Muscle of leg (tissue), 16 donors: ENCODE measurements at places on chromosomes 13 and 19. TPM values are rescaled to one million over a fixed set of nuclear protein-coding genes. Genes with fewer than 3 reads are reported as not detected.

MIA gene
- 3.3 TPM for total RNA-seq

HSH2D gene
- 0.13 TPM for total RNA-seq

LYPD4 gene
- total RNA-seq, result not detected

ARHGEF7 gene
- 52.3 TPM for total RNA-seq

DNA sequence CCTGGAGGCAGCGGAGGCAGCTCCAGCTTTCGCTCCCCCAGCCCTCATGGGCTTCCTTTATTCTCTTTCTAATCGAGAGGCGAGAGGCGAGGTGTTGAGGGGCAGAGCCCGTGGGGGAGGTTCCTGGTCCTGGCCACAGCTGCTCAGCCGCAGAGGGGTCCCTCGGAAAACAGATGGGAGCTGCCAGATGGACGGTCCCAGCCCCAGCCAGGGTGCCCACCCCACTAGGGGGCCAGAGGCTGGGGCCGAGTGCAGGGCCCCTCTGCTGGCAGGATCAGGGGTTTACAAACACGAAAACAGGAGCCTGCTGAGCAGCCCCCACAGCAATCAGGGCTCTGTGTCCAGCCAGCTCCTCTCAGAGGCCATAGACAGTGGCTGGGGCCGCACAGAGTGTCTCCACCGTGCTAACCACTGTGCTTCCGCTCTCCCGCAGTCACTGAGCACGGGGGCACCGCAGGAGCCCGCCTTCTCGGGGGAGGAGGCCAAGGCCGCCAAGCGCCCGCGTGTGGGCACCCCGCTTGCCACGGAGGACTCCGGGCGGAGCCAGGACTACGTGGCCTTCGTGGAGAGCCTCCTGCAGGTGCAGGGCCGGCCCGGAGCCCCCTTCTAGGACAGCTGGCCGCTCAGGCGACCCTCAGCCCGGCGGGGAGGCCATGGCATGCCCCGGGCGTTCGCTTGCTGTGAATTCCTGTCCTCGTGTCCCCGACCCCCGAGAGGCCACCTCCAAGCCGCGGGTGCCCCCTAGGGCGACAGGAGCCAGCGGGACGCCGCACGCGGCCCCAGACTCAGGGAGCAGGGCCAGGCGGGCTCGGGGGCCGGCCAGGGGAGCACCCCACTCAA is 182.2 kb downstream of the KDM4B start:
- peaks cover 33% of the 10 kb centered on the region for H3K4me1 ChIP-seq
- no peak overlapping the region for H3K4me3 ChIP-seq
- no peak overlapping the region for H3K27ac ChIP-seq
- H3K36me3 ChIP-seq, result peaks cover 32% of the 10 kb centered on the region
- H3K27me3 ChIP-seq, result no peaks in the 10 kb centered on the region
- DNase-seq, result no peak

GRCh38 chr19:19064098-19064722 is 416 bp downstream of the SLC25A42 start:
- peaks cover 59% of the 10 kb centered on the region for H3K4me1 ChIP-seq
- no peaks in the 10 kb centered on the region for H3K27me3 ChIP-seq
- H3K27ac ChIP-seq, result peak overlapping the region; percentile 51
- H3K36me3 ChIP-seq, result peaks cover 15% of the 10 kb centered on the region

DNA sequence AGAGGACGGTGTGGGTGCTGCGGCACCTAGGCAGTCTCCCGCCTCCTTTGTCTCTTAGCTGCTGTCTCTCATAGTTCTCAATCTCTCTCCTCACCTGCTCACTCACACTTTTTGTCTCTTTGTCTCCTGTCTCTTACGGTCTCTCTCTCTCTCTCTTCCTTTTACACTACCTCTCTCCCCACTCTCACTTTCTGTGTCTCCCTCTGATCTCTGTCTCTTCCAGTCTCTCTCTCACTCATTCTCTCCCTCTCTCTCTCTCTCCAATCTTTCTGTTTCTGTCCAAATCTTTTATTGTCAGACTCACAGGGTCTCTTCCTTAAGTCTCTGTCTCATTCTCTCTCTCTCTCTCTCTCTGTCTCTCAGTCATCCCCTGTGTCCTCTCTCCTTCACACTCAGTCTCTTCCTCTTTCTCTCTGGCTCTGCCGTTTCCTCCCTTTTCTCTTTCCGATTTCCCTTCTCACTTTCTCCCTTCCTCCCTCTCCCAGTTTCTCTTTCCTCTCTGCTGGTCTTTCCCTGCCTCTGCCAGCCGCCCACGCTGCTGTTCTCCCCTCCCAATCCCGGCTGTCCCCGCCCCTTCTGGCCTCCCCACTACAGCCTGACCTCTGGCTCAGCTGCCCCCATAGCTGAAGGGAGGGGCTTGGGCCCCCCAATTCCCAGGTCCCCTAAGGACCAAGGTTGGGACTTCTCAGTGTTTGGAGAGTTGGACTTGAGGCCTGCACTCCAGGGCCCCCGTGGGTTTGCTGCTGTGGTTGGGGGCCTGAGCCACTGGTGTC is at the start of gene PLEKHA4:
Gene PLEKHA4 (minus strand): TSS at position 504 of the 773 bp plus-strand sequence. CDS start 997 bp downstream, outside the sequence.
- H3K4me3 ChIP-seq, result peak within 1 kb of the TSS; percentile 54
- peaks cover 22% of the 10 kb centered on the region for H3K36me3 ChIP-seq
- H3K4me1 ChIP-seq, result peaks cover 33% of the 10 kb centered on the region
- peak; percentile 91 for DNase-seq

DNA sequence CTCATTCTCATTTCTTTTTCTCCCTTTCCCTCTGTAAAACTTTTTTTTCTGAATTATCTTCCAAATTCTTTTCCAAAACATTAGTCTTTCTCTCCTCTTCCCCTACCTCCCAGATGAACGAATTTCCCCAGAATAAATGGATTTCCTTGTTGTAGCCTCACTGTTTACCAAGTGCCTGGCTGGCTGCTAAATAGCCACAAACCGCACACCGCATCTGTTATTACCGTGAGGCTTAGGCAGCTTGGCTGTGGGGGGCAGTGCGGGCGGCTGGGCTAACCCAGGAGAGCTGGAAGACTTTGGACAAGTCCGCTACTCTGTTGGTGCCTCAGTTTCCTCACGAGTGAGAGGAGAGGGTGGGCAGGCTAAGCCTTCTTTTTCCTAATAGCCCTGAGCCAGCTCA is 10.7 kb downstream of the IL17D start:
- peaks cover 62% of the 10 kb centered on the region for H3K4me1 ChIP-seq
- H3K4me3 ChIP-seq, result no peak overlapping the region
- H3K27ac ChIP-seq, result peak overlapping the region; percentile 95
- H3K27me3 ChIP-seq, result no peaks in the 10 kb centered on the region
- peak; percentile 72 for DNase-seq

- no peaks in the 10 kb centered on the region for H3K27me3 ChIP-seq
- H3K4me1 ChIP-seq, result peaks cover 3% of the 10 kb centered on the region
- H3K36me3 ChIP-seq, result no peaks in the 10 kb centered on the region
- no peak overlapping the region for H3K27ac ChIP-seq
These were observed 292.9 kb downstream of the SPRY2 start for GRCh38 chr13:80048030-80048429.

GRCh38 chr13:38309397-38309796 is 40.3 kb upstream of the UFM1 start:
- H3K36me3 ChIP-seq, result no peaks in the 10 kb centered on the region
- no peaks in the 10 kb centered on the region for H3K27me3 ChIP-seq
- no peak overlapping the region for H3K27ac ChIP-seq
- H3K4me3 ChIP-seq, result no peak overlapping the region
- DNase-seq, result no peak

GRCh38 chr19:16074488-16075365 is 1.6 kb upstream of the TPM4 start:
- no peaks in the 10 kb centered on the region for H3K27me3 ChIP-seq
- H3K4me3 ChIP-seq, result no peak overlapping the region
- H3K4me1 ChIP-seq, result peaks cover 37% of the 10 kb centered on the region
- peak overlapping the region; percentile 94 for H3K27ac ChIP-seq
- no peak for DNase-seq

- H3K27ac ChIP-seq, result no peak overlapping the region
- no peak for DNase-seq
- H3K4me3 ChIP-seq, result no peak overlapping the region
- H3K4me1 ChIP-seq, result peaks cover 47% of the 10 kb centered on the region
These were observed 4.7 kb upstream of the PTGIR start for GRCh38 chr19:46629546-46630025.

GRCh38 chr13:32179708-32180107 is 135.5 kb downstream of the ZAR1L start:
- peak; percentile 13 for DNase-seq
- H3K36me3 ChIP-seq, result peaks cover 5% of the 10 kb centered on the region
- H3K4me1 ChIP-seq, result no peaks in the 10 kb centered on the region

DNA sequence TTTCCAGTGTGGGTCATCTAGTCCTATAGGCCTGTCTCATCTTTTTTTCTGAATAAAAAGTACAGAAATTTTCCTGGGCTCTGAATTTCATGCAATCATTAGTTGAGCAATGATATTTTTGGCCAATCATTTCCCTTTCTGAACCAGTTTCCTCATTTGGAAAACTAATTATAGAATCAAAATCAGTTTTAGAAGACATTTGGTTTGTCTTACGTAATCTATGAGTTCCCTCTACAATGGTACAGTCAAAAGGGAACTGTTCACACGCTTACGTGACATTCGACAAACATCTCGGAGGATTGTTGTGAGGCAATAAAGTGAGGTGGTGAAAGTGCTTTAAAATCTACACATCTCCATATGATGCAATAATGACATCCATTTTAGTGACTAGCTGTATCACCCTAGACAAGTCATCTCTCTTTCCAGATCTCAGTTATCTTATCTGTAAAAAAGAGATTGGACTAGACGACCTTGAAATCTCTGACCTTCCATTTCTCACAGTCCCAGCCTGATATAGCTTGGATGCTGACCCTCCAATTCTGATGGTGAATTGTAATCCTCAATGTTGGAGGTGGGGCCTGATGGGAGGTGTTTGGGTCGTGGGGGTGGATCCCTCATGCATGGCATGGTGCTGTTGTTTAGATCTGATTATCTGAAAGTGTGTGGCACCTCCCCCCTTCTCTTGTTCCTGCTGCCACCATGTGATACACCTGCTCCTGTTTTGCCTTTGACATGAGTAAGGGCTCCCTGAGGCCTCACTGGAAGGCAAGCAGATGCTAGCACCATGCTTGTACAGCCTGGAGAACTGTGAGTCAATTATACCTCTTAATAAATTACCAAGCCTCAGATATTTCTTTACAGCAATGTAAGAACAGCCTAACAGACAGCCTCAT is 26.7 kb downstream of the FLT1 start:
- H3K36me3 ChIP-seq, result no peaks in the 10 kb centered on the region
- no peak overlapping the region for H3K4me3 ChIP-seq
- no peaks in the 10 kb centered on the region for H3K4me1 ChIP-seq

GRCh38 chr19:3250675-3251074 is 26.2 kb downstream of the CELF5 start:
- H3K4me1 ChIP-seq, result no peaks in the 10 kb centered on the region
- no peak overlapping the region for H3K27ac ChIP-seq
- H3K27me3 ChIP-seq, result no peaks in the 10 kb centered on the region
- H3K36me3 ChIP-seq, result no peaks in the 10 kb centered on the region
- no peak for DNase-seq
- H3K4me3 ChIP-seq, result no peak overlapping the region

DNA sequence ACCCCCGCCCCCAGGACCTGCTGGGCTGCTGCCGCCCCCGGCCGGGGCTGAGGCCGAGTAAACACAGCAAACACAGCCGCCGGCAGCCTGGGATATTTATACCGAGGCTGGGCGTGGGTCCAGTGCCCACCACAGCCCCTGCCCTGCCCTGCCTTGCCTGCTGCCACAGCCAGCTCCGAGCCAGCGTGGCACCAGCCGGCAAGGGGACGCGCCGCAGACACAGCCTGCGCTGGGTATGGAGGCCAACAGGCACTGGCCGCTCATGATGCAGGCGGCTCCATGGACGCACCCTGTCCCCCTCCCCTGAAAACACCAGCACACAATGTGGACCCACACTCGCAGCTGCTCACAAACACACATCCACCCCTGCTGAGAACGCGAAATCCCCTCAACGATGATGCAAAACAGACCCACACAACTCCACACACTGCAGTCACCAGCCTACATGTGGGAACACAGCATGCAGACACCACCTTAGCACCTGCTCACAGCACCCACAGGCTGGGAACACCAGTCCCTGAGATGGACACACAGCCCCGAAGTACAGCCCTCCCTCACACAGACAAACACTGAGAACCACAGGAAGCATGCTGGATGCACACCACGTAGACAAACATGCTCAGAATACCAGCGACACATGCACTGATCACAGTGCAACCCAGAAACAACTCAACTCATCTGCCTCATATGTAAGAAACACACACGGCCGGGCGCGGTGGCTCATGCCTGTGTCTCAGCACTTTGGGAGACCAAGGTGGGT is 16.2 kb downstream of the CCDC97 start:
- H3K4me1 ChIP-seq, result peaks cover 76% of the 10 kb centered on the region
- DNase-seq, result peak; percentile 57
- peaks cover 8% of the 10 kb centered on the region for H3K27me3 ChIP-seq

GRCh38 chr19:2046046-2046907 is 4.8 kb downstream of the MKNK2 start:
- no peaks in the 10 kb centered on the region for H3K27me3 ChIP-seq
- no peak for DNase-seq
- H3K36me3 ChIP-seq, result peaks cover 60% of the 10 kb centered on the region
- H3K4me1 ChIP-seq, result peaks cover 76% of the 10 kb centered on the region

GRCh38 chr13:97179501-97179900 is 42.6 kb upstream of the MBNL2 start:
- no peak overlapping the region for H3K4me3 ChIP-seq
- no peaks in the 10 kb centered on the region for H3K36me3 ChIP-seq
- H3K27ac ChIP-seq, result no peak overlapping the region
- no peak for DNase-seq
- no peaks in the 10 kb centered on the region for H3K4me1 ChIP-seq
- no peaks in the 10 kb centered on the region for H3K27me3 ChIP-seq

DNA sequence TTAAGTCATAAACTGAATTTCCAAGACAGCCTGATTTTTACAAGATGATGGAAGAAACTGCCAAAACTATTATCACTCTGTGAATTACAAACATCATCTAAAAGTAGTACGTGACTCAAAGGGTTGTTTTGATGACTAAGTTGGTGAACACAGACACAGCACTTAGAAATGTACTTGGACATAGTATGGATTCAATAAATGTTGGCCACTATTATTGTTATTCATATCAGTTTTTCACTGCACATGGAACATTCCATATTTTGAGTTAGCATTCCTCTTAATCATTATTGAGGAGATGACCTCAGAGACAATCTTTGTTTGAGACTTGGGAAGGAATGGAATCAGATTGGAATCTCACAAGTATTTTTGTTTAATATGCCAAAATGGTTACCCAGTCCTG is 172.9 kb downstream of the OXGR1 start:
- no peak overlapping the region for H3K27ac ChIP-seq
- H3K4me3 ChIP-seq, result no peak overlapping the region
- no peak for DNase-seq
- no peaks in the 10 kb centered on the region for H3K27me3 ChIP-seq

GRCh38 chr13:92716749-92717148 is 509.9 kb upstream of the GPC6 start:
- H3K27me3 ChIP-seq, result no peaks in the 10 kb centered on the region
- no peaks in the 10 kb centered on the region for H3K4me1 ChIP-seq
- H3K4me3 ChIP-seq, result no peak overlapping the region
- H3K27ac ChIP-seq, result no peak overlapping the region
- H3K36me3 ChIP-seq, result no peaks in the 10 kb centered on the region

- H3K27me3 ChIP-seq, result no peaks in the 10 kb centered on the region
- no peak overlapping the region for H3K4me3 ChIP-seq
- DNase-seq, result peak; percentile 40
- H3K27ac ChIP-seq, result no peak overlapping the region
- H3K4me1 ChIP-seq, result peaks cover 3% of the 10 kb centered on the region
These were observed 83.3 kb downstream of the KLF5 start for GRCh38 chr13:73142071-73142470.
